Fibroblast of gingiva (primary cell): ENCODE measurements at places on chromosomes 7 and 10.

DNA sequence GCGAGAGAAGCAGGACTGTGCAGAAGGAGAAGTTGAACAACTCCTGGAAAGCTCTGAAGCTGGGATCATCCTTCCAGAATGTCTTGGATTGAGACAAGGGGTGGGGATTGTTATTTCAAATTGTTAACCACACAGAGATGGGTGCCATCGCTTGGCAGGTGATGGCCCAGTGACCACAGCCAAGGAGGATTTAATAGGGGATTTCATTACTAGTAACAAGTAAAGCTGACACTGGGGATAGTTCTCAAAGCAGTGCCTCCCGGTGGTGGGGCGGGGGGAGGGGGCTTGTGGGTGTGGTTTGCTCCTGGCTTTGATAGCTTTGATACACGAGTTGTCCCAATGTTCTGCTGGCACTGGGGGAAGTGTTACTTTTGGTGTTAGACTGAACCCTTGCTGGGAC lies 59.2 kb downstream of the ZNF503 start:
- DNase-seq: no peak

DNA sequence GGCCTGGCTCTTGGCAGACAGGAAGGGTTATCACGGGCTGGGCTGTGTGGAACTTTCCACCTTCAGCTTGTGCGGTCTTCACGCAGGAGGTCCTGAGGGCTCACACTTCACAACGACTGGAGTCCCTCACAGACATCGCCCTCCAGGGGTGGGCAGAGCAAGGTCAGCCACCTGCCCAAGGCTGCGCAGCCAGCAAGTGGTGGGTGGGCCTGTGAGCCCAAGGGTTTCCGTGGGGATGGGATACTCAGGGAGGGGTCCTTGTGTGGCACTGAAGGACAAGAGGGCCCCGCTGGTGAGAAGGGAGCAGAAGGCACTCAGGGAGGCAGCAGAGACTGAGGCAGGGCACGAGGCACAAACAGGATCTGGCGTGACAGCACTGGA lies 22.0 kb downstream of the PDIA4 start:
- DNase-seq: no peak

DNA sequence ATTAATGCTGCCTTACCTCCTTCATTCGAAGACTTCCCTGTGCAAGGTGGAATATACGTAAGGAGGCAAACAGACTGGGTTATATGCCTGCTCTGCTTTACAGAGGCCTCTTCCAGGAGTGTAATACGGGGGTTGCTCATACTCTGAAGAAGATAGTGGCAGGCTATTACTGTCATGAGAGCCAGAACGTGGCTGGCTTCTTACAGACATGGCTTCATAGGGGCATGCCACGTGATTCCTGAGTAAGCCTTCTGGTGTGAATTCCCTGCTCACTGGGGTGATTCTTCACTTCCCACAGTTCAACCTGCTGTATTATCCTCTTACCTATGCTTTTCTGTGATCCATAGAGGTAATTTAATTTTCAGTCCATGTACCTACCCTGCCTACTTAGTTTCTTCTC lies 141.8 kb downstream of the ST7 start:
- no peak for DNase-seq

DNA sequence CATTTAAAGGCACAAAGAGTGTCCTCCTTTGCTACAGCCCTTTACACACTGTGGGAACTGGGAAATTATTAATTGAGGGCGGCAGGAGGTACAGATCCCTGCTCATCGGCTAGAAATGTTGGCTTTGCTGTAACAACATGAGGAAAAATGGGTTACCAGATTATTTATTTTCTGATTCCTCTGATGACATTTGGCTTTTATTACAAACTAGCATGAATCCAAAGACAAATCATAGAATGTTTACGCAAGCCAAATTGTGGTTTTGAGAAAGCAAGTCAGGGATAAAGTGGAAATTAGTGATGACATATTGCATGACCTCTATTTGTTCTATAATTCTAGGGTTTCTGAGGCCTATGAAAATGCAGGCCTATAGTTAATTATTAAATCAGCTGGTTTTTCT lies 126.1 kb upstream of the TMEM196 start:
- peak; percentile 96 for DNase-seq

DNA sequence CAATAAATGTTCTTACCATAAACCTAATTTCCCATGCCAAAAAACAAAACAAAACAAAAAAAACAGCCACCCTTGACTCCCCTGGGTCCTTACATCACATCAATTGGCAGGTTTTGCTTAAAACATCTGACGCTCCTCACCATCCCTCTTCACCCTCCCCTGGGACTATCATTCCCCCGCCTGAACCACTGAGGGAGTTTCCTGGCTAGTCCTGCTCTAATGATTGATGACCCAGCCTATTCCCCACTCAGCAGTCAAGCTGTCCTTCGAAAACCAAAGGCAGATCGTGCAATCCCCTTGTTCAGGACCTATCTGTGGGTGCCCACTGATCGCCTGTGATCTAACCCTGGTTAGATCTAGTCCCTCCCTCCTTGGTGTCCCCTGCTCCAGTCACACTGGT lies 11.2 kb upstream of the FRMPD2 start:
- DNase-seq: no peak

DNA sequence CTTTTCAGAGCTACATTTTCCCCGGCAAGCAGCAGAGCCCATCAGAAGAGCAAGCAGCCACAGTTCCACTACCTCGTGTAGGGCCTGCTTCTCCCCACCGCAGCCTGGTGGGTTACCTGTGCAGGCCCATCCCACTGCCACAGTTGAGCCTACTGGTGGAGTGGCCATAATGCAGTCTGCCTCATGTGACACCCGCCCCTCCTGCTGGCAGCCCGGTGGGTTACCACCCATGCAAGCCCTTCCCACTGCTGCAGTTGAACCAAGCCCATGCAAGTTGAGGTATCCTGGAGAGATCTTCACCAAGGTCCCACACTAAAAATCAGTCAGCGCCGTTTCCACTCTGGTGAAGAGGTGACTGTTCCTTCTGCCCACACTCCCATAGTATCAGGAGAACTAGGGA lies 32.1 kb upstream of the CNNM1 start:
- no peak for DNase-seq
